PC-9 (cell line): ENCODE measurements at places on chromosomes 3 and 15. TPM values are rescaled to one million over a fixed set of nuclear protein-coding genes. Genes with fewer than 3 reads are reported as not detected.
A peak's percentile ranks its signal among the peaks of the same experiment; 100 is the strongest.

- DNase-seq: peak; percentile 59
Observed at GRCh38 chr15:73601451-73602445, 31.4 kb downstream of the NPTN start.

GRCh38 chr15:84151205-84151931, 84.2 kb upstream of the GOLGA6L4 start:
- no peak for DNase-seq

DNA sequence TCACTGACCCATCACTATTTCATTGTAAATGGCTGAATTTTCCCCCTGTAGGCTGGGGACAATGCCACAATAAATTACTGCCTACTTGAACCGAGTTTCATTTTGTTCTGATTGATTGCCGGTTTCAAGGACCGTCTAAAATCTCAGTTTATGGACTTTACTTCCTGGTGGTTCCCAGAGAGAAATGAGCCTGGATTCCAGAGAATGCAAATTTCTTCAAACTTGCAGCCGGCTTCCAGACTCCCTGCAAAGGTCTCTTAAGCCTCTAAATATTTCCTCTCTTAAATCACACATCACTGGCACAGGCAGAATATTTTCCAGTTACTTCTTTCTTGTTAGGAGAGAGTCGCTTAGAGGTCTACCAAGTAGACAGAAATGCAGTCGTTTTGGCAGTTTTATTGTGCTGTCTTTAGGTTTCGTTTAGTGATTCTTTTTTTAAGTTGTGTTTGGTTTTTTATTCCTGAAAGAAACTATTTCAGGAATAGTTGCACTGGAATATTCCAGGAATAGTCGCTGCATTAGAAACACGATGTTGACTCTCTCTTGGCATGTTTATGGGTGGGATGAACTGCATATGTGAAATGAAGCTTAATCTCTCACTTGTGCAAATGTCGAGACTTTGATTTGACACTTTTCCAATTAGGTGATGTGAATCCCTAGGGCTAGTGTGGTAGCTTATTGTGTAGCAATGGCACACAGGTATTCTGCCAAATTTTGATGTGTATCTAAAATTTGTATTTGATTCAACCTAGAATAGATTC, 284.1 kb upstream of the NR2E3 start:
- DNase-seq: no peak

DNA sequence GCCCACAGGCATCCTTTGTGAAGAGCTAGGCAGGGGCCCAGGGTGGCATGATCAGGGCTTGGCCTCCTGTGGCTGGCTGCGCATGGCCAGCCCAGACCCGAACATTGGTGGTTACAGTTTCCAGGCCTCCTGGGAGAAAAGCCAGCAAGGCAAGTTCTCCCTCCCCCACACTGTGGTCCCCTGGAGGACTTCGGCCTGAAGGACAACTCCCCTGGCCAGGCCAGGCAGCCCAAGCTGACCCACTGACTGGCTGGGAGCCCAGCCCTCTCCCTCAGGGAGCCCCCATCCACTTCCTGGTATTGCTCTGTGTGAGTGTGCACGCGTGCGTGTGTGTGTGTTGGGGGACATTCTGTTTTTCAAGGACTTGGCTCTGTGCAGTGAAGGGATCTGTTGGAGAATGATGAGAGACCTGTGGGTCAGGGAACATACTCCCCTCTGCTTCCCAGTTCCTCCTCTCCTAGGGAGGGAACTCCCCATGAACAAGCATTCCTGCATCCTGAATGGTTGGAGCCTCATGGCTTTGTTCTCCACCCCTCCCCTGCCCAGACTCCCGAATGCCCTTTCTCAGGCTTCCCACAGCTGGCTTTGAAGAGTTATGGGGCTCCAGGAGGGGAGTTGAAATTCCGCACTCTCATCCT, 29.5 kb downstream of the CORO2B start:
- DNase-seq: no peak

- peak; percentile 97 for DNase-seq
Observed at GRCh38 chr3:126911162-126912026, 71.5 kb upstream of the PLXNA1 start.

DNA sequence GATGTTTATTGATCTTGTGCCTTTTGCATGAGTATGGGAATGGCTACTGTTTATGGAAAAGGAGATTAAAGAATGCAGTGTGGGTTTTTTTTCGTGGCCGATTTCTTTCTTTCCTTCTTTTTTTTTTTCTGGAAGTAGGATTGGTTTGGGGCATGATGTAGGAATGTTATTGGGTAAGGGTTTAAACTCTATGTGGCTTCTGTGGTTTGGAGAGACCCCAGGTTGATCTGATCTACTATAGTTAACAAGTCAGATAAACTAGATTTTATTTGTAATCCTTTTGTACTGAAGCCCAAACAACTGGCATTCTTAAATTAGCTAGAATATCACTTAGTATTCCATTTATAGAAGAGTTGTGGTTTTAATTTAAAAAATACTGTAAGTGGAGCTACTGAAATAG, 304.8 kb downstream of the LPP start:
- DNase-seq: no peak

DNA sequence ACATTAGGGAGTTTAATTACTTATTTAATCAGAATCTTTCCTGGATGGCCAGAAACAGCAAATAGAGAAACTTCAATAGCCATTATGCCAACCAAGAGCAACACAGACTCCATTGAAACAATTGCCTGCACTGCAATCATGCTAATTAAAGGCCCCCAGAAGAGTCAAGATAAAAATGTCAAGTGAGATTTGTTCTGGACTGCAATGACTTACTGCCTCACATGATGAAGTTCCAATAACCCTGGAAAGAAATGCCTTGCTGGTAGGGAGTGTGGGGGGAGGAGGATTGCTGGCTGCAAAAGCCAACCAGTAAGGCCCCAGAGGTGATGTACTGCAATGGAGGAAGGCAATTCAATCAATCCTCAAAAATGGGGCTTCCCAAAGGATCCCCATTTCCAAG, 257.9 kb downstream of the NTRK3 start:
- no peak for DNase-seq

DNA sequence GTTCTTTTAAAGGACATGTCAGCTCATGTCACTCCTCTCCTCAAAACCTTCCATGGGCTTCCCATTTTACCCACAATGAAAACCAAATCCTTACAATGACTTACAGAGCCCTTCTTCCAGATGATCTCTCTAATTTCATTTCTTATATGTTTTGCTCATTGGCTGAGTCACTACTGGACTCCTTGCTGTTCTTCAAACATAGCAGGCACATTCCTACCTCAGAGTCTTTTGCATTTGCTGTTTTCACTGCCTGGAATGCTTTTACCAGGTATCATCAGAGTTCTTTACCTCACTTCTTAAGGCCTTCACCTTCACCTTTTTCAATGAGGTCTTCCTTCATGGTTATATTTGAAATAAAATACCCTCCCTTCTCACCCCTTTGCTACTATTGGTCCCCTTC, 57.3 kb downstream of the NECTIN3 start:
- no peak for DNase-seq

DNA sequence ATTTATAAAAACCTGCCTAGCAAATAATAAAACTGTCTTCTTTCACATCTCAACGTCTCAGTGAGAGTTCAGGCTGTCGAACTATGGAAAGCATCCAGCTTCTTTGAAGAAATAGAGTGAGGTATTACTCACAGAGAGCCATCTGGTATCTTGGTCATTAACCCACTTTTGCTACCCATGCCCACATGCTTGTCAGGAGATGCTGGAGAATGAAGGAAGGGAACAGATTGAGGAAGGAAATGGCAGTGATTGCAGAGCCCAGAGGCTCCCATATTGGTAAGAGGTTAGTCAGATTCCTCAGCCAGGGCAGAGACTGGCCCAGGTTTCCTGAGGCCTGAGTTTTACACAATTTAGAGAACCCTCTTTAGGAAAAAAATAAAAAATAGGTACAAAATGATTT, 119.1 kb downstream of the B3GALNT1 start:
- DNase-seq: no peak

DNA sequence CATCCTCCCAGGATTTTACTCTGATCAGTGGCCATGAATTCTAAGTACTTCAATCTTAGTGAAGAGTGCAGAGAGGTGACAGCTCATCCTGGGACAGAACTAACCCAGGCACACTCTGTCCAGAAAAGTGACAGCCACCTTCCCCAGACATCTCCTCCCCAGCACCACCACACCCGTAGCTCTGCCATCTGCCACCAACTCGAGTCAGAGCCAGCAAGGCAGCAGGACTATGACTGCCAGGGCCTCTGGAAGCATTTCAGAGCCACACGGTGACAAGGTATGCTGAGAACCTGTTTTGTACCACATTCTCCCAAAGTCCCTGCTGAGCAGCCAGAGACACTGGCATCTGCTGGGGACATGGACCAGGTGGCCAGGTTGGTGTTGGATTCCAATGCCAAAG, 71.0 kb downstream of the NTRK3 start:
- no peak for DNase-seq

- no peak for DNase-seq
Observed at GRCh38 chr15:64909546-64909945, 2.2 kb upstream of the ANKDD1A start.

DNA sequence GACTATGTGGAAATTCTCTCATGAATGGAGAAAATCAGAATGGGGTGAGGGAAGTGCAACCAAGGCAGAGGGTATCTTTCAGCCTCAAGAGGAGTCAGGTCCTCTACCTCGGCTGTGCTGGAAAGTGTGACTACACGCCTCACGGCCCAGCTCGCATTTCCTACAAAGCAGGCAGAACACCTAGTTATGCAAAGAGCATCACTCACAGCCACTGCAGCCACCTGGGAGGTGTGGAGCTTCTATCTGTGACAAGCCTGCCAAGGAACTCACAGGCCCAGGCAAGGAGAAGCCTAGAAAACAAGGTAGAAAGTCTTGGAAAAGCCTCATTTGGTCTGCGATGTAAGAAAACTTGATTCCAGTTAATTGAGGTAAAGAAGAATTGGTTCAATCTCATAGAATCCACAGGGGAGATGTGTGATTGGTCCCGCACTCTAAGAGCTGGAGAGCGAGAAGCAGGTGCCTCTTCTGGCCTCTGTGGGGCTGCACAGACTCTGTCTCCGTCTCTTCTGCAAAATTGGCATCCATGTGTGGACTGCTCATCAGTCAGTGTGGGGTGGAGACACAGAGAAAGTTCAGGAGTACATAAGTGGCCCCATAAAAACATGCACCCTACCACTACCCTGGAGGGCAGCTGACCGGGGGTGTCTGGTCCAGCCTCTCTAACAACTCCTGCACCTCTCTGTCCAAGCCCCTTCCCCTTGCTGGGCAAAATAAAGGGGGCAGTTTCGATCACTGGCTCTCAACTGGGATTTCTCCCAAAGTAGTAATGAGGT, 76.8 kb downstream of the TAMM41 start:
- DNase-seq: no peak

GRCh38 chr3:14783480-14784086, 35.2 kb upstream of the FGD5 start:
- DNase-seq: no peak

DNA sequence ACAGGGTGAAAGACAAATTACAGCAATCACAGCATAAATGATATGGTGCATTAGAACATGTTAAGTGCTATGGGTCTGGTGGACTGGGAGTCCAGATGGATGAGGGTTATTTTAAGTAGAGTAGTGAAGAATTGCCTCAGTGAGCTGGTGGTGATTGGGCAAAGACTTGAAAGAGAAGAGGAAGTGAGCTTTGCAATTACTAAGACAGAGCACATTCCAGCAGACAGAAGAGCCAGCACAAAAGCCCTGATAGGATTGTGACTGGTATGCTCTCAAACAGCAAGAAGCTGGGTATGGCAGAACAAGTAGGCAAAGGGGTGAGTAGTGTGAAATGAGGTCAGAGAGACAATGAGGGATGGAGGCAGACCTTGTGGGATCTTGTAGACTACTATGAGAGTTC, 2.1 kb upstream of the ACKR4 start:
- no peak for DNase-seq

Gene RBP2
- not detected in 2 replicates for total RNA-seq

Gene KLHL40
- not detected in 2 replicates for total RNA-seq

Gene NPRL2
- 24.1 and 25.4 TPM in 2 replicates for total RNA-seq

Gene IMPDH2
- total RNA-seq: 190 and 222 TPM in 2 replicates

Gene SCG5
- 0.39 TPM in 1 of 2 replicates, not detected in the other for total RNA-seq
